ENCODE measurements at places on chromosomes 5 and 9.

- ATAC-seq, result no peak
Measured at GRCh38 chr5:55232271-55232984, 980 bp downstream of the CCNO start.

- ATAC-seq, result no peak
Measured at GRCh38 chr9:137763271-137763955, 114.2 kb upstream of the CACNA1B start.

DNA sequence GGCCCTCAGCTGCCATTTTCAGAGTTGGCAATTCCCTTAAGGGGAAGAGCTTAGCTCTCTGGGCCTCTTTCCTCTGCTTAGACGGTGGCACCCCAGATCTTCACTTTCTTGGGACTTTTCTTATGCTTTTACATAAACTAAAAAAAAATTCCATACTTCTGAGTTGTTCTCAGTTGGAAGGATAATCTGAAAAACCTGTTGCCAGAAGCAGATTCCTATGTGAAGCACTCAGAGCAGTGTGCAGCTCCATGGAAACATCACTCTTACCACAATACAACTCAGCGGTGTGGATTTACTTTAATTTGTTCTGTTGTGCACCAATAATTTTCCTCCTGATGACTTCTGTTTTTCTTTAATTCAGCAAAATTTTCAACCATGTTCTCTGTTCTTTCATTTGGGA is 44.1 kb upstream of the MROH2B start:
- no peak for ATAC-seq

- ATAC-seq, result peak; percentile 52
Measured at GRCh38 chr5:142955628-142956027, 185.5 kb downstream of the ARHGAP26 start.

- ATAC-seq, result no peak
Measured at GRCh38 chr5:10904862-10905432, 143.9 kb upstream of the DAP start.

- ATAC-seq, result no peak
Measured at GRCh38 chr5:124979251-124979650, 232.8 kb upstream of the ZNF608 start.

GRCh38 chr9:101032426-101032825 is 3.9 kb downstream of the PLPPR1 start:
- no peak for ATAC-seq

DNA sequence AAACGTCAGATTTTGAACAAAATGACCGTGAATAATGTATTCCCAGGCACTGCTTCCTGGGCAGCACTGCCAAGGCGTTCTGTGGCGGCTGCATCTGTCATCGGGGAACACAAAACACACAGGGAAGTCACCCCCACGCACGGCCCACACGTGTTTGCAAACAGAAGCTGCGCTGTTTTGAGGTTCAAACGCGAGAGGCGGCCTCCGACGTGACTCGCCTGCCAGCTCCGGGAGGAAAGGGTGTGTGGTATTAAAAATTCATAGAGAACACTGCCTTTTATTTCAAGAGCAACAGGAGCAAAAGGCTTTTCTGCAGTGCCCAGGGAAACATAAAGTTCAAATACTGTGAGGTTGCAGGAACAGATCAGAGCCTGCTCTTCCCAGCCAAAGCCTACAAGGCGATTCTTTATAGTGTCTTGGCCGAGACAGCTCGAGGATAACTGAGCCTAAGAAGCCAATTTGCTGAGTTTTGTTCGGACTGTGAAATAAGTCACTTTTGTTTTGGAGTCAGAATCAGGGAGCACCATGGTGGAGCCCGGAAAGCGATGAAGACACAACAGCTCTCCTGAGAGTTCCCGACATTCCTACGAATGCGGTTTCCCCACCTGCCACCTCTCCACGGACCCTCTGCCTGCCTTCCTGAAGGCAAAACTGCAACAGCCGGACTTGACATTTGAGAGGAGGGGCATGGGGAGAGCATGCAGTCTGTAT is 115.3 kb upstream of the IRX2 start:
- ATAC-seq, result no peak

DNA sequence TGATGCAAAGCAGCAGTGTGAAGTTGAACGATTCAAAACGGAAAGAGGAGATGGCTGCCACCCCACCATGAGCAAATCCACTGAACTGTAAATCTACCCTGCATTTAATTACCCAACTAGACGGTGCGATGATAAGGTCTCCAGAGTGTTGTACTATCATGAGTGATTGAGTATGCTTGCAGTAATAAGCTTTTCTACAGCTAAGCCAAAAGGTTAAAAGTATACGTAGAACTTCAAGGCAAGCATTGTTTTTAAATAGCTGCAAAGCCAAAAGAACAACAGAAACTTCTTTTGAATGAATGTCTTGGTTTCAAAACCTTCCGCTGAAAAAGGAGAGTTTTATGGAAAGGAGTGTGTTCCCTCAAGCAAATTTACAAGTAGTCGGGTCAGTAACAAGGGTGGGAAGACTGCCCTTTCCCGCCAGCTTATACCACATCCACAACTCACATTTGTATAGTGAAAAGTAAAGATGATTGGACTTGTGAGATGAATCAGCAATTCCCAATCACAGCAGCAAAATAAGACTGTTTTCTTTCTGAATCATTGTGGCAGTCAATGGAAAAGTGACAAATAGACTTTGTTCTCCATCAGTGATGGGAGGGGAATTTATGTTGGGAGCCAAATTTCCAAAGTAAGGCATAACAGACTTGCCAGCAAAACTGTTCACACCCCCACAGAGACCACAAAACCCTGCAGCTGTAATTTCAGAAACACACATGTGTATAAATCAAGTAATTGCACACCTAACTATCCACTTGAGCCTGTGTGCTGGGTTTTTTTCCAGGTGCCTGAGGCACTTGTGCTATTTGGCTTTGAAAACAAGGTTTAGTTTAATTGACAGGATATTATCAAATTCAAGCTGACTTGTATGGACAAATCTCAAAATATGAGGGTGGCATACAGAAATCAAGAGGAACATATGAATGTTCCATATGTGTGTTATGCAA is 407.7 kb upstream of the GRAMD2B start:
- ATAC-seq, result no peak

GRCh38 chr5:81405126-81405891 is 11.4 kb upstream of the ACOT12 start:
- no peak for ATAC-seq

DNA sequence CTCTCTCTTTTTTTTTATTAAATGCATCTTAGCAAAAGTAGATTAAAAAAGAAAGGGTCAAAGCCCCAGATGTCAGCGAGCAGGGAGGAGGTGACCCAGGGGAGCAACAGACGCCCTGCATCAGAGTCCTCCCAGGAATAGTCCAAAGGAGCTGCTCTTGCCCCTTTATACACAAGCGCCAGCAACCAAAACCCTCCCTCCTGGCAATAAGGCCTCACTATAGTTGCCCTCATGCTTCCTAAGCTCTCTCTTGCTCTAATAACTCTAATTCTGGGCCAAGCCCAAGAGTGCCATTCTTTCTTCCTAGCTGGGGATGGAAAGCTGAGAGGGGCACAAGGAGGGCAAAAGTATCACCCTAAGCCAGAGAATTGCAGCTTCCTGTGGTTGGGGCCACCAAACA is 26.3 kb downstream of the PCDHGC5 start:
- no peak for ATAC-seq

GRCh38 chr9:125323615-125324014 is 62.0 kb downstream of the GAPVD1 start:
- no peak for ATAC-seq

DNA sequence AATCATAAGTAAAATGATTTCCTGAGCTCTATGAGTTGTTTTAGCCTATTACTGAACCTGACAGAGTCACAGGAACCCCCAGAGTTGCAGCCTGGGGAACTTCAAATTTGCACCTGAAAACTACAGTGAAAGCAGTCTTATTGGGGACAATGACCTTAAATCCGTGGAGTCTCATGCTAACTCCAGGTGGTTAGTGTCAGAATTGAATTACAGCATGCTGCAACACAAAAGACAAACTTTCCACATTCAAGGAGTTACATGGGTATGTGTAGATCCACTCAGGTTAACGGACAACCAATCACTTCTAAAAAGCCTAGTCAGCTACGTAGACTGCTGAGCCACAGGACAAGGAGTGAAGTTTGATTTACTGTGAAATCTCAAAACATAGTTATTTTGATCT is 49.7 kb downstream of the PLPP1 start:
- ATAC-seq, result no peak

- no peak for ATAC-seq
Measured at GRCh38 chr5:160357861-160358411, 12.5 kb downstream of the C1QTNF2 start.

GRCh38 chr9:99135456-99135855 is 30.5 kb downstream of the TGFBR1 start:
- no peak for ATAC-seq

DNA sequence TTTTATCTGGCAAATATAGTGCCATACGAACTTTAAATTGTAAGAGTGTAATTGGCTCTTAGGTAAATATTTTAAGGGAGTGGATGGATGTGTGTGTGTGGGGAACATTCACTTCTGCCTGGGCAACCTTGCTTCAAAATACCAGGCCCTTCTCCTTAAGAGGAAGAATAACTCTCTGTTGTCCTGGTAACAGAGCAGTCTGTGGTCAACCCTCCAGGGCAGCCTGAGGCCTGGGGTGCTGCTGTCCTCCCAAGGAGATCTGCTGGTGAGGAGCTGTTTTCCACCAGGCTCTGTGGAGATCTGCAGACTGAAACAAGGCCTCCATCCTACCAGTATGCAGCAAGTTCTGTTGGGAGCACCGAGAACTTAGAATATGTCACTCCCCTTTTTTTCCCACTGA is 325.2 kb downstream of the PSAT1 start:
- no peak for ATAC-seq

DNA sequence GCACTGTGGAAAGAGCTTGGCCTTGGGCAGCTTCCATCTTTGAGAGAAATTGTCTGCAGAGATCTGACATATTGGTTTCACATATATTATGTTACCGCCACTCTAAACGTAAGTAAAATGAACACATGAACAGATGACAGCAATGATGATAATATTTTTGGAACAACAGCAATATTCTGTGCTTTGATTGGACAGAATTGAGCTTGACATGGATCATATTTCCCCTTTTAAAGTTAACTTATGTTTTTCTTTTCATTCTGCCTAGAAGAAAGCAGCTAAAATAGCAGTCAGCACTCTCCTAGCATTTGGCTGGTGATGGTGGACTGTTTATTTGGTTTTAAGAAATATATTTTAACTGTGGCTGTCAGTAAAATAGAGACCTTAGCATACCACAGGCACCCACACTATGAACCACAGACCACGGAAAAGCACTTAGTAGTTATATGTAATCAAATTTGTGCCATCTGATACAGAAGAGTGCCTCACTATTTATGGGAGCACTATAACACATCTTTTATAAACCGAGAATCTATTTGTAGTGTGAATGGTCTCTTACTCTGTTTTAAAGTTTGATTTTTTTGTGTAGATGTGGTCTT is 1.8 kb upstream of the CFAP95 start:
- peak; percentile 75 for ATAC-seq

GRCh38 chr5:78727786-78728761 is 79.5 kb upstream of the LHFPL2 start:
- no peak for ATAC-seq

- peak; percentile 54 for ATAC-seq
Measured at GRCh38 chr5:149416987-149417710, 38.1 kb upstream of the IL17B start.

DNA sequence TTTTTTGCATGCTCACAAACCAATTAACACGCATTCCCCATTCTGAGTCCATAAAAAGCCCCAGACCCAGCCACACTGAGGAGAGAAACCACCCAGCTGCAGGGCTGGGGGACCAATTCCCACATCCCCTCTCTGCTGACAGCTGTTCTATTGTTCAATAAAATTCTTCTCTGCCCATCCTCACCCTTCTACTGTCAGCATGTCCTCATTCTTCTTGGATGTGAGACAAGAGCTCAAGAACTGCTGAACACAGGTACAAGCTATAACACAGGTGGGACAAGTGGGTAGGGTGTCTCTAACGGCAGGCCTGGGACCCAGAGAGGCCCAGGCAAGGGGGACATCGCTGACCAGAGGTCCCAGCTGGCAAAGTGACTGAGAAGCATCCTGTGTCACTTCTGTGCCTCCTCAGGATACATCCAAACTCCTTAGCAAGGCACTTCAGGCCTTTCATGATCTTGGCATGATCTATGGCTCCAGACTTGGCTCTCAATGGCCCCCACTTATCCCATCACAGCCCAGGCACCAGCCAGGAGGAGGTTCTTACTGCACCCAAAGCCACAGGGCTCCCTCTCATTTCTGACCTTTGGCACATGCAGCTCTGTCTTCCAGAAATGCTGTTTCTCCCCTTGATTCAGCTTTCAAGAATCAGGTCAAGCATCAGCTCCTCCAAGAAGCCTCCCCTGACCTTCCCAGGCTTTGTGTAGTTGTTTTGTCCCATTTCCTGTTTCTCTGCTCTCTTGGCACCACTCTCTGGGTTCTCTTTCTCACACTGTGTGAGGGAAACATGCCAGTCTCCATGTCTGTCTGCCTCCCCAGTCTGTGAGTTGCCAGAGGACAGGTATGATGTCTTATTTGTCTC is 7.3 kb upstream of the ALDH1B1 start:
- no peak for ATAC-seq

DNA sequence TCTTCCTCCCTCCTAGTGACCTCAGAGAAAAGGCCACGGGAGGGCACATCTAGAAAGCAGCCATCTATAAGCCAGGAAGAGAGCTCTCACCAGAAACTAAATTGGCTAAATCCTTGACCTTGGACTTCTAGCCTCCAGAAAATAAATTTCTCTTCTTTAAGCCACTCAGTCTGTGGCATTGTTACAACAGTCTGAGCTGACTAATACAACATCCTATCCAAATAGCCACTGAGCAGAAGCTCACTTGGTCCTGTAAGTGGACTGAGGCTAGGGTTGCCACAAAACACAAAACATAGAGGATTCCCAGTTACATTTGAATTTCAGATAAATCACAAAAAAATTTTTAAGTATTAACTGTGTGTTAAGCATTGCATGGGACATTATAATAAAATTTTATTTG is 383.4 kb downstream of the MLLT3 start:
- ATAC-seq, result no peak

- no peak for ATAC-seq
Measured at GRCh38 chr5:127899214-127899610, 184.4 kb upstream of the SLC12A2 start.

DNA sequence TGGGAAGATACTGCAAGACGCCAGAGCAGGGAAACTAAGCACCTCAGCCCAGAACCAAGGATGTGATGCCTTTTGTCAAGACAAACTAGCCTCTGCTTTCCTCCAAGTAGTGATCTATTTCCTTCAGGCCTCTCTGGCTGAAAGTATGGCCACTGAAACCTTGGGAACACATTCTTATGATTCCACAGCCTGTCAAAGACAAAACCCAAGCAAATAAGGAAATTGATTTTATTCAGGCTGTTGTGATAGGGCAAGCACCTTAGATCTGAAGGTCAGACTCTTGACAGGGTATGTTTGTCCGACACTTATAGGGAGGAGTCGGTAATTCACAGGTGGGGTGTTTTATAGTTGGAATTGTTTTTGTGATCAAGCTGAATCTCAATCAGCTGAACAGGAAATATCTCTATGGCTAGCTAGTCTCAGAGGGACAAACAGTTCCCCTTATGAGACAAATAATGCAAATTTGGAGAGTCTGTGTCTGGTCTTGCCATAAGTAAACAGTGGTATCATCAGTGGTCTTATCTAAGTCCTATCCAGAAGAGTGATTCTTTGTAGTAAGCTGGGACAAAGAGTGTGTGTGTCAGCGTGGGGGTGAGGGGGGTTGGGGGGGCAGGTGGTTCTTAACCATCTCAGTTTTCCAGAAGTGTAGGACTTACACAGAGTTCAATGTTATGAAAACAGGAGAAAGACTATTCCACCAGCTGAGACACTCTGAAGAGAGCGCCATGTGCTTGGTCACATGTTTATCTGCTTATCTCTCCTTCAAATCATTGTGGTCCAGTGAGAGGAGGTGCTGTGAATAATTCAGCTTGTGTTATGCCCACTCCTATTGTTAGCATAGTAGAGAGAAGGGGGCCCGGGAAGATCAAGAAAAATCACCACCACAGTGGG is 6.7 kb upstream of the ZCCHC10 start:
- ATAC-seq, result peak; percentile 44
